GM19239 (cell line): ENCODE measurements at places on chromosomes 13 and 19.

GRCh38 chr19:20103091-20103740 lies 25.4 kb downstream of the ZNF90 start:
- no peak for DNase-seq

DNA sequence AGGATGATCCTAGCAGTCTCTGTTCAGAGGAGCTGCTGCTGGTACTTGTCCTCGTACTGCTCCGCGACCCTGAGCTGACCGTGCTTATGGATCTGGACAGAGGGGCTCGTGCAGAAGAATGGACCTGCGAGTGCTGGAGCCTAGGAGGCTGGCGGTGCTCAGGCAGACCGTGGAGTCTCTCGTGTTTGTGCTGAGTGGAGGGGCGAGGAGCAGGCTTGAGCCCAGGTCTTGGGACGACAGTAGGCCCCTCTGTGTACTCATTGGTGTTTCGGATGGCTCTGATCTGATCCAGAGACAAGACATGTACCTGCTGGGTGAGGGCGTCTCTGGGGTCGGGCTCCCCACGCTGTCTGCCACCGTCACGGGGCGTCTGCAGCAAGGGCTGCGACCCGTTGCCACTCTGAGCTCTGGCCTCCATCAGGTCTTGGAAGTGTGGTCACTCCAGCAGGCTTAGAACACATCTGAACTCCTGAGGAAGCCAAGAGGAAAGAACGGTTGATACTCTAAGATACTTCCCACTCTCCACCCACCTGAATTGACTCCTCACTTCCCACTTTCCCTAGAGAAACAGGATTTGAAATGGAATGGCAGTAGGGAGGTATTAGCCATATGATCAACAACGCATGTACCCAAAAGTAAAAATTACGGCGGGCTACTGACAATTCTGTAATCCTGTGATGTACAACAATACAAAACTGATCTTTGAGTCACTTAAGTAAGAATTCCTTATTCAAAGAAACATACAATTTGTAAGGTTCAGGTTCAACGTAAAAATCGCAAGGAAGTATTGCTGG lies 3.4 kb downstream of the SPRY2 start:
- DNase-seq, result no peak

GRCh38 chr19:15035795-15036311 lies 13.4 kb upstream of the CASP14 start:
- DNase-seq, result no peak

GRCh38 chr19:8028951-8029491 lies 23.5 kb upstream of the CCL25 start:
- DNase-seq, result no peak

GRCh38 chr13:113584870-113585671 lies 518 bp downstream of the TFDP1 start:
- peak; percentile 54 for DNase-seq

DNA sequence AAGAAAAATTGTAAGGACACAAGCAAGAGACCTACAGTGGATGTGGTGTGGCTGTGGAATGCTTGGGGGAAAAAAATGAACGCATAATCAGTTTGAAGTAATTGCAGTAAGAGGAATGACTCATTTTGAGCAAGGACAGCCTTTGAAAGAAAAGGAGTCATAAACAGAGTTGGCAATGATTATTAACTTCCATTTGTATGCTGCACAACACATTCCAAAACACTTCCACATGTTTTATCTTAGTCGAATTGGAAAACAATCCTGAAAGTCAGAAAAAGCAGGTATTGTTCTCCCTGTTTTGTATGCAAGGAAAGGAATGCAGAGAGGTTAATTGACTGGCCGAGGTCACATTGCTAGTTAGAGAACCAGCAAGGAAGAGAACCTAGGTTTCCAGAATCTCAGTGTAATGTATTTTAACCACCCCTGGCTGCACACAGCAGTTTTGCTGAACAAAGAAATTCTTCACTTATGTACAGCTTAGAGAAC lies 630.0 kb upstream of the MIR17HG start:
- no peak for DNase-seq

GRCh38 chr13:50126263-50126992 lies 111.2 kb downstream of the KCNRG start:
- no peak for DNase-seq

DNA sequence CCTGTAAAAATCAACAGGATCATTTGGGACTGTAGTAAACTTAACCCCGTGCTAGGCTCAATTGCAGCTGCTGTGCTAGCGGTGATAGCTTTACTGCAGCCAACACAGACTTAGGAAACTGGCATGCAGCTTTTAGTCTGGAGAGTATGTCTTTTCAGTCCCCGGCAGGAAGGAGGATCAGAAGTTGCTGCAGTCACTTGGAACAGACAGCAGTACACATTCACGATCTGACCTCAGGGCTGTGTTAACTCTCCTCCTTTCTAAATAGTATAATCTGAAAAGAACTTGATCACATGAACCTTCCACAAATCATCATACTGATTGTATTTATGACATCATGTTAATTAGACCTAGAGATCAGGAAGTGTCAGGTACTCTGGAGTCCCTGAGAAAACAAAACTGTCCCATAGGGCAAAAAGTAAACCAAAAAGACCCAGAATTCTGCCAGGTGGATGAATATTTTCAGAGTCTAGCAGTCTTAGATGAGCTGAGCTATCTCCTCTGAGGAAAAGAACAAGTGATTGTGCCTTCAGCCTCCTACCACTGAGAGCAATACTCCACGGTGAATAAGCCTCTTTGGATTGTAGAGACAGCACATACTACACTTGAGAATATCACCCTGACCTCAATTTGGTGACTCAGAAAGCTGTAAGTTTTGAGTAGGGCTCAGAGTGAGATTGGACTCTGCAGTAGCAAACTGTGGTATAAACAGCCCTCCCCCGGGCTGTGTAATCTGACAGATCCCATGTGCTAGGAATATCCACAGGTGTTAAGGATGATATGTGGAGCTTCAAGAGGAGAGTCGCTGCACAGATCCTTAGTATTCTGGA lies 181.0 kb upstream of the GPR12 start:
- DNase-seq, result no peak

DNA sequence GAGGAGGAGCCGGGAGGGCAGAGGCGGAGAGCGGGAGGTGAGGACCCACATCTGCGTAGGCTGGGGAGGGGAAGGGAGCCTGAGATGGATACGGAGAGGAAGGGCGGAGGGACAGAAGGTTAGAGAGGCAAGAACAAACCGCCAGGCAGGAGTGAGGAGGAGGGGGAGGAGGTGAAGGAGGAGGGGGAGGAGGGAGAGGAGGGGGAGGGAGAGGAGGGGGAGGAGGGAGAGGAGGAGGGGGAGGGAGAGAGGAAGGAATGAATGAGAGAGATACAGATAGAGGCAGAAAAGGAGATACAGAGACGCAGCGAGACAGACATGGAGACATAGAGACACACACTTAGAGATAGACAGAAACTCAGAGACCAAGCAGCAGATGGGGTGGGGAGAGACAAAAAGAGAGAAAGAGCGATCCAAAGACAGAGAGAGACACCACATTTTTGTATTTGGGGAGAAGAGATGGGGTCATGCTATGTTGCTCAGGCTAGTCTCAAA lies 782 bp upstream of the CA11 start:
- DNase-seq, result no peak

GRCh38 chr19:2494447-2495129 lies 18.7 kb downstream of the GADD45B start:
- DNase-seq, result peak; percentile 83

GRCh38 chr19:4639531-4640246 lies 373 bp downstream of the TNFAIP8L1 start:
- DNase-seq, result no peak

- DNase-seq, result no peak
These were observed 68.5 kb downstream of the FLT1 start for GRCh38 chr13:28426381-28426780.

GRCh38 chr19:11833541-11833940 lies 15.0 kb upstream of the ZNF439 start:
- DNase-seq, result no peak

DNA sequence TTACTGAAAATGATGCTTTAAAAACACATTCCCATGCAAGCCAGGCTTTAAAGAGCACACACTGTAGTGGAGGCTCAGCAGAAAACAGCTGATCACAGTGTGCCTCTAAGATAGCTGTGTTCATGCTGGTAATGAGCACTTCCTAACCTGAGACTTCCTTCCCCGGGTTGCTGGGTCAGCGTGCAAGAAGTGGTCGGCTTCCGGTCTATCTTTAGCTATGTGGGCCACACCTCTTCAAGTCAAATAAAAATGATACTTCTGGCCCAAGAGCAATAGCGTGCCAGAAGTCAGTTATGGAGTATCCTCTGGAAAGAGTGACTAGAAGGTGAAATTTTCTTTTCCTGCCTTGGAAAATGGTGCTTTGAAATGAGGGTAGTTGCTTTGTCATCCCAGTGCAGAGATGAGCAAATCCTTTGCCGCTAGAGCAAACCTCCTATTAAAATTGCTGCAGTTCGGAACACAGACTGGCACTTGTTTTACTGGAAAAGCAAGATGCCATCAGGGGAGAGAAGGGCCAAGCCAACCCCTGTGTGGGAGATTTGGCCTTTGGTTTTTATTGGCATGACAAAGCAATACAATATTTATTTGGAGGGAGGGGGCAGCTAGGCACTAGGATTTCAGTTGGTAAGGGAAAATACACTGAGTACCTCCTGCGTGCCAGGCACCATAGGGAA lies 64.2 kb downstream of the ARHGAP35 start:
- peak; percentile 25 for DNase-seq

DNA sequence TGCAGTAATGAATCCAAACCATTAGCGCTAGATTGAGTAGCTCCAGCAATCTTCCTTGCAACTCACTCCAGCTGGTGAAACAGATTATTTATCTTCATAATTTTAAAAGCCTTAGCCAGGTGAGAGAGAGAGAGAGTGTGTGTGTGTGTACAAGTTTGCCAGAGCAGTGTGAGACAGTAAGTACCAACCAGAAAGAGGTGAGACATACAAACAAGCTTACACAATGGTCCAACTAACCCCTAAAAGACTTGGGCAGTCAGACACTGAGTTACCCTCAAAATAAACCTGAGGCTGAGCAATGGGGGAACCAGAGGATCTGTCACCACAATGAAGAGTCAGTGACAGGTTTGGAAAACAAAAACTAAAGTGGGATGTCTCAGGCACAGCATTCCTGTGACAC lies 8.1 kb upstream of the THSD1 start:
- no peak for DNase-seq

DNA sequence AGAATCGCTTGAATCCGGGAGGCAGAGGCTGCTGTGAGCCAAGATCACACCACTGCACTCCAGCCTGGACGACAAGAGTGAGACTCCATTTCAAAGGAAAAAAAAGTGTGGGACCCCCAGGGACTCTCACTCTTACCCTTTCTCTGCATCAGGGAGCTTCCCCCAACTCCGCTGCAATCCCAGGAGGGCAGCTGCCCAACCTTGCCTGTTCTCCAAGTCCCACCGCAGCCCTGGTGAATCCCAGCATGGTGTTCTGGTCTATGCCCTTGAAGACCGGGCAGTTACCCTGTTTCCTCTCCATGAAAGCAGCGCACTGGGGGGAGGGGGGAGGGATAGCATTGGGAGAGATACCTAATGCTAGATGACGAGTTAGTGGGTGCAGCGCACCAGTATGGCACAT lies 35.7 kb upstream of the DPRX start:
- DNase-seq, result no peak
